GM06990 (cell line): ENCODE measurements at places on chromosomes 3 and 15.

DNA sequence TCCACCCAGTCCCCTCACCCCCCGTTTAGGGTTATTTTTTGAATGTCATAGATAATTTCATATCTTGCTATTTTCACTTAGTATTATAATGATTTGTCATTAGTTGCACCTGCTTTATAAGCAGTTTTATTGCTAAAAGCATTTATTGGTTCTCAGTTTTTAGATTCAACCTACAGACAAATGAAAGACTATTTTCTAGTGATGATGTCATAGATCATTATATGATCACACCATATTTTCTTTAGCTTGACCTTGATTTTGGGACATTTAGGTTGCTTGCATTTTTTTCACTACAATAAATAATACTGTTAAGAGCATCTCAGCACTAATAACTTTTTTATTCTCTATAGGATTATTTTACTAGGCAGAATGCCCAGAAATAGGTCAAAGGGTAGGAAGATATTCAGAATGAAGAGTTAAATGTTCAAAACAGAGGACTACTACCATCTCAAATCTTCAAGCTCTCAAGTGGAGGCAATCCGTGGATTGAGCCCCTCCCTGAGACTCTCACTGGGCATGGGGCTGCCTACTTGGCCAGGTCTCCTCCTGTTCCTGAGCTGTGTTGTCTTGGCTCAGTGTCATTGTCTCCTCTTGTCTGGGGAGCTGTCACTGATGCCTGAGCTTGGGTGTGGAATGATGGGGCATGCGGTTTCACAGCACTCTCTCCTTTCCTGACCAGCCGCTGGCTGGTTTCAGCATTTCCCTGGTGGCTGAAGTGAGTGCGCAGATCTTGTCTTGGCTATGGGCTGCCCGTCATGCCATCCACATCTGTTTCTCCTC is 28.4 kb downstream of the CHCHD6 start:
- DNase-seq: no peak

- DNase-seq: no peak
Observed at GRCh38 chr3:65988411-65989180, 50.1 kb downstream of the MAGI1 start.

- peak; percentile 20 for DNase-seq
Observed at GRCh38 chr3:138890555-138891187, 55.9 kb upstream of the PIK3CB start.

DNA sequence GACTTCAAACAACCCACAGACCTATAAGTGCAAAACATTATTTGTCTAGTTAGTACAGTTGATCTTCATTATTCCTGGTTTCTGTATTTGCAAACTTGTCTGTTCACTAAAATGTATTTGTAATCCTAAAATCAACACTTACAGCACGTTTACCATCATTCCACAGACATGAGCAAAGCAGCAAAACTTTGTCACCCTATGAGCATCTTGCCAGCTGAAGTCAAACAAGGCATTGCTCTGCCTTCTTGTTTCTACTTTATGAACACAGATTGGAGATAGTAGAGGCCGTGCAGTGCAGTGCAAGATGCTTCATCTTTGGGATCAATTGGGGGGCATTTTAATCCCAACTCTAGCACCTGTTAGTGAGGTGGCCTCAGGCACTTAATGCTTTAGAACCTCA is 202.1 kb downstream of the NLGN1 start:
- no peak for DNase-seq

GRCh38 chr15:39243396-39243795 is 337.5 kb upstream of the THBS1 start:
- no peak for DNase-seq

DNA sequence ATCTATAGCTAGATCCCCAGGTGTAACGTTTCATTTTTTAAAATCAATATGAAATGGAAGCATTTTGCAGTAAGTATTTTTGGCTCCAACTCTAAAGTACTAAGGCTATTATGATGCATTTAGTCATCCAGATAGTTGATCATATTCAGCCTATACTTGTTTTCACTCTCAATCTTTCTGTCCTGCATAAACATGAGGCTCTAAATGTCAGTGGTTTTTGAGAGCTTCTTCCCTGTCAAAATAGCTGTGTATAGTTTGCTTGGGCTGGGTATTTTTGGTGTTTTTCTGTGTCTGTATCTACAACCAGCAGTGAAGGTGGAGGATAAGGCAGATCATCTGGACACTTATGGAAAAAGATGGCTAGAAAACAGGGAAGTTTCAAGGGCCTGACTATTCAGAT is 128.0 kb downstream of the LRRN1 start:
- DNase-seq: no peak

DNA sequence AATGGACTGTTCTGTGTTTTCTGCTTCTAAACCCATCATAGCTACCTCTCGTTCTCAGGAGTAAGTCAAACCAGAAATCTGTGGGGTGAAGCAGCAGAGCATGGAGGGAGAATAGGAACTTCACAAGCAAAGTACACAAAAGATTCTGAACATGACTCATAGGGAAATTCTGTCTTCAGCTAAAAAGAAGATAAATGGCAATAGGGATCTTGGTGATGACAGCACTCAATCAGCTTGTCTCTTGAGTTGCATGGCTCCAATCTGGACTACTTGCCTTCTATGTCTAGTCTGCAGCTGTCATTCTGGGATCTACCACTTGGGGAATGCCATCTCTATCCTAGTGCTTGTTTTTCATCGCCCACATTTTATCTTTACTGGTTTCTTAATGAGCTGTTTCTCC is 13.5 kb upstream of the GRAMD1C start:
- DNase-seq: peak; percentile 69

- no peak for DNase-seq
Observed at GRCh38 chr3:61573441-61573840, 12.1 kb downstream of the PTPRG start.

DNA sequence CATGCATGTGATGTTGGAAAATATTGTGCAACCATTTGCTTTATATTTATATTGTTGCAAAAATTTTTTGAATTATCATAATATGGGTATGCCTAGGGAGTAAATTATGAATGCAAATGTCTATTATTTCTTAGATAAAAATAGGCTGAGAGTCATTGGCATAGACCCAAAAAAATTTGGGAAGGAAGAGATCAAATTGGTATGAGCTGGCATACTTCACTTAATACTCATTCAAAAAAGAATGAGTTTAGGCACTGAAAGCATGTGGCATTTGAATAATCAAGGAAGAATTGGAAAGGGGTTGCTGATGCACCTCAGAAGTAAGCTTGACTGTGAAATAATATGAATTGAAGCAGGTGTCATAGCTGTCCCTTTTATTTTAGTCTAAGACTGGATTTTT is 764.0 kb upstream of the DPPA4 start:
- no peak for DNase-seq

- DNase-seq: no peak
Observed at GRCh38 chr3:126542340-126543241, 16.1 kb downstream of the C3orf22 start.

- peak; percentile 78 for DNase-seq
Observed at GRCh38 chr3:48222616-48223513, at the start of gene CAMP. TSS of gene CAMP (plus strand) at chr3:48223495. CDS start at chr3:48223512, 17 bp downstream.

DNA sequence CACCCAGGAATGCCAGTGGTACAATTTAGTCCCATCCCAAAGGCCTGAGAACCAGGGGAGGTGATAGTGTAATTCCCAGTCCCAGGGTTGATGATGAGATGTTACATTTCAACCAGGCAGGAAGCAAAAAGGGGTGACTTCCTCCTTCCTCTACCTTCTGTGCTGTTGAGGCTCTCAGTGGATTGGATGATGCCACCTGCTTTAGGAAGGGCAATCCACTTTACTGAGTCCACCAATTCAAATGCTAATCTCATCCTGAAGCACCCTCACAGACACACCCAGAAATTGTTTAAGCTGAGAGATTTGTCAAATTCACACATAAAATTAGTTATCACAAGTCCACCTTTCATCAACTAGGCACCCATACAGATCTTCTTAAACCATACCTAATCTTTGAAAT is 418.5 kb upstream of the GOLIM4 start:
- DNase-seq: no peak

GRCh38 chr3:172155897-172156585 is 116.7 kb downstream of the FNDC3B start:
- no peak for DNase-seq

- no peak for DNase-seq
Observed at GRCh38 chr15:87631775-87632174, 624.8 kb downstream of the NTRK3 start.

- DNase-seq: no peak
Observed at GRCh38 chr3:152656972-152657355, 178.0 kb upstream of the P2RY1 start.

- no peak for DNase-seq
Observed at GRCh38 chr3:48345946-48346572, 12.6 kb upstream of the SPINK8 start.

GRCh38 chr3:150797155-150797554 is 34.2 kb upstream of the SIAH2 start:
- DNase-seq: no peak

- no peak for DNase-seq
Observed at GRCh38 chr3:6447166-6447801, 413.6 kb upstream of the GRM7 start.

GRCh38 chr15:42691308-42691707 is 45.6 kb downstream of the CDAN1 start:
- DNase-seq: no peak
